ENCODE measurements at places on chromosomes 2 and 18.

- DNase-seq: peak; percentile 70
These were observed 16.2 kb downstream of the ATG16L1 start for GRCh38 chr2:233267516-233268245.

DNA sequence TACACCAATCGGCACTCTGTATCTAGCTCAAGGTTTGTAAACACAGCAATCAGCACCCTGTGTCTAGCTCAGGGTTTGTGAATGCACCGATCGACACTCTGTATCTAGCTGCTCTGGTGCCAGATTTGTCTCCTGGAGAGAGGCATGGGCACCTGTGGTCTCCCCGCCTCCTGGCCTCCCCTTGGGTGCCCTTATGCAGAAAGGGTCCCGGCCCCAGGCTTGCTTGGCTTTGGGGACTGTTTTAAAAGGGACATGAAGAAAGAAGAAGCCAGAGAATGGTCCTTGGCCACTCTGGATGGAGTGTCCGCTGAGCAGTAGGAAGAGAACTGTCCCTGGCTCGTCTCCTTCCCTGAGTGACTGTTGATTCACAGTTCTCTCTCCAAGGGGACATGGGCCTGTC lies 11.5 kb upstream of the ALPP start:
- no peak for DNase-seq

GRCh38 chr2:191545361-191545760 lies 132.6 kb upstream of the NABP1 start:
- DNase-seq: no peak

- DNase-seq: no peak
These were observed 100.8 kb downstream of the ZNF532 start for GRCh38 chr18:58965291-58966004.

DNA sequence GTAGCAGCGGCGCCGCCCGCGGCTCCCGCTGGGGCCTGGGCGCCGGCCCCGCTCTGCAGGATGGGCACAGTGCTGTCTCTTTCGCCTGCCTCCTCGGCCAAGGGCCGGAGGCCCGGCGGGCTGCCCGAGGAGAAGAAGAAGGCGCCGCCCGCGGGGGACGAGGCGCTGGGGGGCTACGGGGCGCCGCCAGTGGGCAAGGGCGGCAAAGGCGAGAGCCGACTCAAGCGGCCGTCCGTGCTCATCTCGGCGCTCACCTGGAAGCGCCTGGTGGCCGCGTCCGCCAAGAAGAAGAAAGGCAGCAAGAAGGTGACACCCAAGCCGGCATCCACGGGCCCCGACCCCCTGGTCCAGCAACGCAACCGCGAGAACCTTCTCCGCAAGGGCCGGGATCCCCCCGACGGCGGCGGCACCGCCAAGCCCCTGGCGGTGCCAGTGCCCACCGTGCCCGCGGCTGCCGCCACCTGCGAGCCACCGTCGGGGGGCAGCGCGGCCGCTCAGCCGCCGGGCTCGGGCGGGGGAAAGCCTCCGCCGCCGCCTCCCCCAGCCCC lies 369 bp downstream of the CDK5R2 start:
- no peak for DNase-seq

- no peak for DNase-seq
These were observed 57.4 kb downstream of the CELF4 start for GRCh38 chr18:37508207-37508606.

- DNase-seq: no peak
These were observed 55.5 kb downstream of the PXDN start for GRCh38 chr2:1688859-1689258.

- DNase-seq: no peak
These were observed 192.9 kb downstream of the HAUS1 start for GRCh38 chr18:46297124-46297523.
